ENCODE measurements at places on chromosomes 3 and 15. TPM values are rescaled to one million over a fixed set of nuclear protein-coding genes. Genes with fewer than 3 reads are reported as not detected.

DNA sequence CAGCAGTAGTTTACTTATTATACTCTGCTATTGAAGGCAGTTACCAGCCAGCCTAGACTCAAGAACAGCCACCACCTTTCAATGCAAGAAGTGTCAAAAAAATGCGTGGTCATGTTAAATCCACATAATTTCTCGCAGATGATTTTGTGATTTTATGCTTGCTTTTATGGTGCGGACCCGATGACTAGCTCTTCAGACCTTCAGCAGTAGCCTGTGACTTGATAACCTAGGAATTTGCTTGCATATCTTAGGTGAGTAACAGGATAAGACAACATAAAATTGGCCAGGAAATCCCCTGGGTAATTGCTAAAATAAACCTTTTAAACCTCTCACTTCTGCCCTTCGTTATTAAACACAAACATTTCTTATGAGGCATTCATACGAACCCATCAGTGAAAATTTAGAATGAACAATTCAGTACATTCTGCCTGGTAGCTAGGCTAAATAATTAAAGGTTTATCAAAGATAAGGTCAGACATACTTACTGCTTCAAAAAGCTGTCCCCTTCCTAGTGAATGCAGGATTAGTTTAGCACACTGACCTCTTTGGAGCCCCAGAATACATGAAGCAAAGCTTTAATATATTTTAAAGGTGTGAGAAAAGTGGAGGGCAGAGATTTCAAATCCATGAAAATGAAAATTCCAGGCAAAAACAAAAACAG is 798.8 kb downstream of the OTOL1 start:
- ATAC-seq: no peak

EXD1 gene
- total RNA-seq: not detected

GRCh38 chr15:90790561-90790960 is 73.4 kb downstream of the BLM start:
- peak; percentile 44 for ATAC-seq

- peak; percentile 90 for ATAC-seq
Measured at GRCh38 chr3:151305060-151305774, 11.4 kb downstream of the GPR87 start.

- no peak for ATAC-seq
Measured at GRCh38 chr15:89829161-89829560, 14.5 kb upstream of the ANPEP start.

GRM2 gene
- 0.08 TPM for total RNA-seq

DNA sequence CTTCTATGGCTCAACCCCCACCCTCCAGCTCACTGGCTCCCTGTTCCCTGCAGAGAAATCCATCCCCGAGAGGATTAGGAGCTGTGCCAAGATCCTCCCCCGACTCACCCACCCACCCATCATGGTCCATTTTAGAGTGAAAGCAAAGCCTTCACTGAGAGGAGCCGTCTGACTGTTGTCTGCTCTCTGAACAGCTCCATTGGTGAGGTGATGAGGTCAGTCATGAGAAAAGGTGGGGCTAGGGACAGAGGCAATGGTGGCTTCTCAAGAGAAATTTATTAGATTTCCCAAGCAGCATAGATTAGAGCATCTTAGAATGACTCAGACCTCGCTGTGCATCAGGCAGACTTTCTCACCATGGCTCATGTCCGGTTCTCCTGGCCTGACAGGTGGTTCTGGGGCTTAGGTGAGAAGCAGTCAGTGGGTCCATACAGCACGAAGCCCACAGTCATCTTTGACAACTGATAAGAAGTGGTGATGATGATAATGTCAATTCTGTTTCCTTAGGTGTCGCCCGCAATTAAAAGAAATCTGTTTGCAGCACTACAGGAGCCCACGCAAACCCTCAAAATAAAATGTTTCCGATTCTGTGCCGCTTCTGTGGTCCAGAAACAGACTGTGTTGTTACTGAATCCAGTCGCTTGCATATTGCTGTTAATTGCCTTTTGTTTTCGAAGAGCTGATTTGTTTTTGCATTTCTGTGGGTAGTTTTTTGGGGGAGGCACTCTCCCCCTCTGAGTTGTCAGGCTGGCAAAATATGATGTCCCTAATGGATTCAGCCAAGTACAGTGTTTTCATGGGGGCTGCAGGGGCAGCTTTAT is 24.8 kb upstream of the RHO start:
- no peak for ATAC-seq

DCLK3 gene
- total RNA-seq: 0.04 TPM

DNA sequence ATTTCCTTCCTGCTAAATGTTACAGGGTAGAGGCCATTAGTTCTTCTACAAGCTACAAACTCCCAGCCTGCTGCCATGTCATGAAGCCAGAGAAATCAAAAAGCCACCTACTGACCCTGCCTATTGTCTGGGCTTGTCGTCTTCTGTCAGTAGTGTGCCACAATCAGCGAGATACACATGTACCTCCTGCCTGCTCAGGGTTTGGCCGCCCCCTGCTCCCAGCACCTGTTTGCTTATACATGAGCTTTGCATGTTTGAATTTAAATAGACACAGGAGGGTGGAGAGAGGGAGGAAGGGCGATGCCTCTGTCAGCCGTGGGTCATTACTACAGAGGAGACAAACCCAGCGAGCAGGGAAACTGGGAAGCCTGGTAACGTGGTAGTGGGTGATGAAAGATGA is 106.1 kb downstream of the ROBO2 start:
- ATAC-seq: no peak

DNA sequence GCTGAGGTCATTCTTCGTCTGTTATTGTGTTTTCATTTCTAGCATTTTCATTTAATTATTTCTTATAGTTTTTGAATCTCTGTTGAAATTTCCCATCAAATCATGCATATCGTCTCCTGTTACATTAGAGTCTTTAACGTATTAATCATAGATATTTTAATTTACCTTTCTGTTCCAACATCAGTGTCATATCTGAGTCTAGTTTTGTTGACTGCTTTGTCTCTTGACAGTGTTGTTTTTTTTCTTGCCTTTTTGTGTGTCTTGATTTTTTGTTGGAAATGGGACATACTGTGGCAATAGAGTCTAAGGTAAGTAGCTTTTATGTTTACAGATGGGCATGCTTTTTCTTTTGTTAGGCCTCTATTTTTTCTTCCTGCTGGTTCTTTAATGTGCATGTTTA is 286.8 kb upstream of the THRB start:
- no peak for ATAC-seq

DNA sequence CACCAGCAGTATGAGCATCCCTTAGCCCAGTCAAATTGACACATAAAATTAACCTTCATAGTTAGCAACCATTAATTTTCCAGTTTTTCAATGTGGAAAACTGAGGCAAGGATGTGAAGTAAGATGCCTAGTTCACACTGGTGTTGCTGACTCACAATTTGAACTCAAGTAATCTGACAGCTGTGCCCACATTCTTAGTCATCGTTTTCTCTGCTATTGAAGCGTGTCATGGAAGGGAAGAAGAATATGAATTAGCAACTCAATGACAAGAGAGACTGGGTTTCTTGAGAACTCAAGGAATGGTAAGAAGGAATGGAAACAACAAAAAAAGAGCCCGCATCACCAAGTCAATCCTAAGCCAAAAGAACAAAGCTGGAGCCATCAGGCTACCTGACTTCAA is 261.4 kb downstream of the EPHA3 start:
- no peak for ATAC-seq

TRPM1 gene
- not detected for total RNA-seq

DNA sequence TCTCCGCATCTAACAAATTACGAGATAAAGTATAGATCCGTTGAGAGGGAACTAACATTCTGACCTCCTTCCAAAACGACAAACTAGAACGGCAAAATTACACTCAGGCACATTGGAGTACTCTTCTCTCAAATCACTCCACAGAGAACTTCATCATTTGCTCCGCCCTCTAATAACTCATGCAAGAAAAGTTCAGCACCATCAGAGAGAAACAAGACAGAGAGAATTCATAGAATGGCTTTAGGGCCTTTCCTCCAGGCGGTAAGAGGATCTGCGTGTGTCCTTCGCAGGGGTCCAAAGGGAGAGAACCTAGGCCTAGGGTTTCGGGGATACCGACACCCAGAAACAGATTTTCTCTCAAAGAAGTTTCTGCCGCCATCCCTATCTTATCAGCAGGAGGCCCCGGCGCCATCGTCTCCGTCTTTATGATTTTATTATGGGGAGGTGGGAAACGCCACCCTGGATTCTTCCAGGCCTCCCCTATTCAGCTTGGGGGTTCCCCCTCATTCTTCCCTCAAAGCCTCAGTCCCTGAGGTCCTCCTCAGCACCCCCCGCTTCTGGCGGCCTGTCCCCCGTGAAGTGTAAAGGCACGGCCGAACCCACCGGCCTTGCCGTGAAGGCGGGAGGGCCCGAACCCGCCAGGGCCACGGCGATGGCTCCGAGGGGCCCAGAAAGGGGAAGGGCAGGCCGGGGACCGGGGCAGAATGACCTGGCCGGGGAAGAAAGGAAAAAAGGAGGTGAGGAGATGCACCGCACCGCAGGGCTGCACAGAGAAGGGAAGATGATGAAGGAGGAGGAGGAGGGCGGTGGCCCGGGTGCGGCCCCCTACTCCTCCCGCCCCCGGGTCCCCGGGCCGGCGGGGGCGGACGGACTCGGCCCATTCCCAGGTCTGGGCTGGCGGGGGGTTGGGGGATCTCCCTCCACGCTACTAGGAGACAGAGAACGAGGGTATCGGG is 768 bp downstream of the UBXN7 start:
- peak; percentile 45 for ATAC-seq

DNA sequence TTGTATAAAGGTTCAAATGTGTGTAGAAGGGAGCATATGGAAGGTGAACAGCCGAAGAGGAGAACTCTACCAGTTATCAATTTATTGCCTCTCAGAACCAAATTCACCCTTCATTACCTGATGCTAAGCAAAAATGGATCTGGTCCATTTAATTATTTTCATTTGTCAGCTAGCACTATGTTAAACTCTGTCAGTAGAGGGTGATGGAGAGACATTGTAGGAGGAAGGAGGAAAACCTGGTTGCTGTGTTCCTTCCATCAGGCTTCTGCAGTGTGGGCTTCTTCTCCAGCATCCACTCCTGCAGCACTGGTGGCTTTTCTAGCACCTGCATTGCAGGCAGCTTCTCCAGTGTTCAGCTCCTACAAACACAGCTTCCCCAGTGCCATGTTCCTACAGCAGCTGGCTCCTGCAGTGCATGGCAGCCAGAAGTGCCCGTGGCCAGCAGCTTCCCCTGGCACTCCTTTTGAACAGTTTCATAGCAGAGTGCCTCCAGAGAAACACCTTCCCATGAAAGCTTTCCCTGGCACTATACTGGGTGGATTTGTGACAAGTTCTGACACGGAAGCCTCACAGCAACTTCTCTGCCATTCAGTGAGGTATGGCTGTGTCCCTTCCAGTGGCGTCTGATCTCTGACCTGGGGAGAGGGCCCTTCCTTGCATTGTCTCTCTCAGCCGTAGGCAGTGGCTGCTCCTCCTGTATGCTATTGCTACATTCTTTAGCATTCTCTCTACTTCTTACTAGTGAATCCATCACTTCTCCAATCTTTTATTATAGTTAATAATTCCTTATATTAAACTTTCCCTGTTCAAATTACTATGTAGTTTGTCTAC is 14.6 kb upstream of the IL17RD start:
- peak; percentile 58 for ATAC-seq

- peak; percentile 1 for ATAC-seq
Measured at GRCh38 chr3:46693892-46694226, 380 bp upstream of the ALS2CL start.
